ENCODE measurements at places on chromosomes 12 and 14. TPM values are rescaled to one million over a fixed set of nuclear protein-coding genes. Genes with fewer than 3 reads are reported as not detected.
A peak's percentile ranks its signal among the peaks of the same experiment; 100 is the strongest.

SUOX gene
- 15.8 TPM for total RNA-seq

AMDHD1 gene
- 0.41 TPM for total RNA-seq

- peak; percentile 67 for DNase-seq
Observed at GRCh38 chr12:124921200-124922031, 7.0 kb upstream of the UBC start.

- no peak for DNase-seq
Observed at GRCh38 chr12:28759333-28759732, 389.7 kb upstream of the FAR2 start.

DNA sequence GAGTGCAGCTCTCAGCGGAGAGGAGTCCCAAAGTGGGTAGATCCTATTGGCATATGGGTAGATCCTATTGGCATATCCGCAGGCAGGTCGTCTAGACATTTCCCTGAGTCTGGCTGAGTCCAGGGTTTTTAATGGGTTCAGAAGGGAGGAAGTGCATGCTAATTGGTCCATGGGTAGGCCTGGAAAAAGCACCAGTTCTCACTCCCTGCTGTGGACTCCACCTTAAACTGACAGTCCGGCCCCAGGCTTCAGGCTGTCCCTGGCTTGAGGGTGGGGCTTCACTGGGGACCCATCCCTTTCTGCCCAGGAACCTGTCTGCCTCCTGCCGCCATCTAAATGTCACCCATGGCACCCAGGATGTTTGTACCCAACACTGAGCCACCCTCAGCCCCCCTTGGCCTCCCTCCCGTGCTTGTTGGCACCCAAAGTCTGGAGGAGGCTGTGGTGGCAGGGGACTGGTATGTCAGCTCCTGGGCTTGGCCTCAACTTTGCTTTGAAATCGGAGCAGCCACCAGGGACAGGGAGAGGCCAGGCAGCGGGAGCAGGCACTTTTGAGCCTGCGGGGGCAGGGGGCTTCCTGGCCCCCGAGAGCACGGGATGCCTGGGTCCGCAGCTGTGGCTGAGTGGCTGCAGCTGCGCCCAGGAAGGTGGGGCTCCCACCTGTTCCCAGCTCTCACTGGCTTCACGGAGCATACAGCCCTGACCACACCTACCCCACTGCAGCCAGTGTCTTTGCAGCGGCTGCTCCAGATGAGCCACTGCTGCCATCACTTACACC is 29.6 kb upstream of the YAF2 start:
- no peak for DNase-seq

GRCh38 chr12:3274664-3275063 is 197.5 kb downstream of the TSPAN9 start:
- DNase-seq: no peak

DNA sequence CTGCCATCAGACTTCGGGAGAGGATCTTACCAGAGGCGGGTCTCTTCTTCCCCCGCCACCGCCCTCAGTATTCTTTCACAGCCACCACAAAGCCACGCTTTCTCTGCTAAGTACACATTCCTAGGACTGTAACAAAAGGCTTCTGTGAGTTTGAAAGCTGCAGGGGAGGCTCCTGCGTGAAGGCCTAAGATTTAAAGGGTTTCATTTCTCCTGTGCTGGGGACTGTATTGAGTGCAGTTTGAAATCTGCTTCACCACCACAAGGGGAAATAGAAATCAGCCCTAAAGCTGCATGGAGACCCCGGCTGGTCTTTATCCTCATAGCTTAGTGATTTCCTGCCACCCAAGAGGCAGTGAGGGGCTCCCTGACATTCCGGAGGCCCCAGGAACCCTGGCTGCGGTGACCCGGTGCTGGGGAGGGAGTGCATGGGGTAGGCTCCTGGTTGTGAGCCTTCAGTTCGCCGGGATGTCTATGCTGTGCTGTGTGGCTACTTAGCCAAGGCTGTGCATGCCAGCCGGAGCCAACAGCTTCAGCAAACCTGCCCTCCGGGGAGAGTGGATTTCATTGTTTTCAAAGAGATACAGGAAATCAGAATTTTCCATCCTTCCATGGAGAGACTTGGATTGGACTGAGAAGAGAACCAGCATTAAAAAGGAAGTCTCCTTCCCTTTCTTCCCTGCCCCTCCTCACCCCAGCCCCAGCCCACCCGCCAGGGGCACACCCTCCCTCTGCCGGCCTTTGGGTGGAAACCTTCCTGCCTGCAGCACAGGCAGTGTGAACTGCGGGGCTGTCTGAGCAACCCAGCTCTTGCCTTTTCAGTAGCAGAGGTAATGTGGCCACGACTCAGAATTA is 163.3 kb downstream of the ETV6 start:
- DNase-seq: peak; percentile 55

DNA sequence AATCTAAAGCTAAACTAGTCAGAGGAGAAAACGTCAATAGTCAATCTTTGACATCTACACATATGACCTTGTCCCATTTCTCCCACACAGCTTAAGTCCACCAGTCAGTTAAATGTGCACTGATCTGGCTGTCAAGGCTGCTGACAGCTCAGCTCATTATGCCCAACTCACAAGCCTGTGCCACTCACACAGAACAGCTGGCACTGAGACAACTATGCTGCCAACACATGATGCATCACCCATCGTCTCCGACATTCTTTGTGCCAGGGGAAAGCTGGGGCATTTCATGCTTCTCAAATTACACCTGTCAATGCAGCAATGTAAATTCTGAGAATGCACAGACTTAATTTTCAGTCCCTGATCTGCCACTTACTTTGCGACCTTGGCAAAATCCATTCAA is 25.3 kb downstream of the GNS start:
- no peak for DNase-seq
